CD4-positive, alpha-beta T cell treated with Interleukin-1 beta for 1 hour (primary cell): ENCODE measurements at places on chromosomes 1 and 21.

- DNase-seq = no peak
Observed at GRCh38 chr1:47559944-47560695, 122.3 kb downstream of the FOXD2 start.

GRCh38 chr1:114114185-114115094, 39.2 kb downstream of the SYT6 start:
- DNase-seq = no peak

DNA sequence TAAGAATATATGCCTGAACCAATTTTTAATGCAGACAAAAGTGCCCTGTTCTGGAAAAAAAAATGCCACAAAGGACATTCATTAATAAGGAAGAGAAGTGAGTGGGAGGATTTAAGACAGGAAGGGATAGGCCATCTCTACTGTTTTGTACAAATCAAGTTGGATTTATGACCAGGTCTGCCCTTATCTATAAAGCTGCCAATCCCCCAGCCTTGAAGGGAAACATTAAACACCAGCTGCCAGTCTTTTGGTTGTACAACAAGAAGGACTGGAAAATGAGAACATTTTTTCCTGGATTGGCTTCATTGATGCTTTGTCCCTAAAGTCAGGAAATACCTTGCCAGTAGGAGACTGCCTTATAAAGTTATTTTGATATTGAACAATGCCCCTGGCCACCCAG, 444.0 kb downstream of the NPHP4 start:
- DNase-seq = no peak

- DNase-seq = no peak
Observed at GRCh38 chr1:230979389-230979716, 459 bp downstream of the ARV1 start.

DNA sequence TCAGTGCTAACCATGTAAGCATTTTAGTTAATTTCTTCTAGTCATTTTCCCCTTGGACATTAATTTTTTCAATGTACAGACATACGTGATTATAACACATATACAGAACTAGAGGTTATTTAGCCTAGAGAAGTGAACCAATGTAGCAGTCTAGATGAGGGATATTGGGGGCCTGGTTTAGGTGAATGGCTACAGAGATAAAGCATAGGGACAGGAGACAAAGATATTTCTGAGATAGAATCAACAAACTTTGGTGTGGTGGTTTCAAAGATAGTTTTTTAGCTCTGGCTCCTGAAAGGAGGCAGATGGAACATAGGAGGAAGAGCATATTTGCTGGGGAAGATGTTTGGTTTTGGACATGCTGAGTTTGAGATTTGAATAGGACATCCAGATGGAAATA, 23.0 kb downstream of the RLF start:
- DNase-seq = no peak

GRCh38 chr1:186628910-186629309, 51.3 kb downstream of the PTGS2 start:
- DNase-seq = no peak

- no peak for DNase-seq
Observed at GRCh38 chr1:206685334-206685768, 646 bp downstream of the MAPKAPK2 start.

DNA sequence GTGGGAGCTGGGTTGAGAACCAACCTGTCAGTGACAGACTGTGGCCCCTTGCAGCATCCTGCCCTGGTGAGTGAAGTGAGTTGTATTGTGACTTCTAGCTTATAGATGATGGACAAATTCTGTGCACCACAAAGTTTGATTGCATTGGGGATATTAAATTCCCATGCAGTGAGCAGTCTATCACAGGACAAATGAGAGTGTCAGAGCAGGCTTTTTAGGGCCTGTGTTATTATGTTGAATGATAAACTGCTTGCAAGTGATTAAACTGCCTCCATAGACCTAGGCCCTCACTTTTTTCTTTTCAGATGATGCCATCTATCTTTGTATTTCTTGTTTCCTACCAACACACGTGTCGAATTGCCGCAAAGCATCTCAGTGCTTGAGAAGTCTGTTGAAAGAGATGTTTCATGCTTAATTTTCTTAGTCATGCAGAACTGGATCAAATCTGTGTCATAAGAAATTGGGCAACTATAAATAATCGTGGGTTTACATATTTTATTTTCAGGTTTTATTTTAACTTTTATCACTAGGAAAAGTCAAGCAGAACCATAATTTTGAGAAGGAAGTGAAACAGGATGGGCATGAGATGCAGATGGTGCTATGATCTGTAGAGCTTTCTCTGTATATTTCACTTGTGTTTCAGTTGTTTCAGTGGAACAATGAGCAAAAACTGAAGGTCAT, 199.2 kb downstream of the S1PR1 start:
- no peak for DNase-seq

GRCh38 chr1:74715236-74715502, 17.7 kb downstream of the CRYZ start:
- DNase-seq = no peak

DNA sequence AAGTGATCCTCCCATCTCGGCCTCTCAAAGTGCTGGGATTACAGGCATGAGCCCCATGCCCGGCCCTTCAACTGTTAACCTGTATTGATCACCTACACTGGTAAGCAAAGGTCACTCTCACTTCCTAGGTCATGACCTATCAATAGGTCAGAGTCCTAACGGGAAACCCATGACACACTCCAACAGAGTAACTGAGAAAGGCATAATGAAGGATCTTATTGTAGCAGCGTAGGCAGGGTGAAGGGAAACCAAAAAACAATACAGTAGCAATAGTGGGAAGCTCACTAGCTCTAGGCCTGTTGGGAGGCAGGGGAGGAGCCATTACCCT, 19.5 kb upstream of the IFNAR1 start:
- no peak for DNase-seq

DNA sequence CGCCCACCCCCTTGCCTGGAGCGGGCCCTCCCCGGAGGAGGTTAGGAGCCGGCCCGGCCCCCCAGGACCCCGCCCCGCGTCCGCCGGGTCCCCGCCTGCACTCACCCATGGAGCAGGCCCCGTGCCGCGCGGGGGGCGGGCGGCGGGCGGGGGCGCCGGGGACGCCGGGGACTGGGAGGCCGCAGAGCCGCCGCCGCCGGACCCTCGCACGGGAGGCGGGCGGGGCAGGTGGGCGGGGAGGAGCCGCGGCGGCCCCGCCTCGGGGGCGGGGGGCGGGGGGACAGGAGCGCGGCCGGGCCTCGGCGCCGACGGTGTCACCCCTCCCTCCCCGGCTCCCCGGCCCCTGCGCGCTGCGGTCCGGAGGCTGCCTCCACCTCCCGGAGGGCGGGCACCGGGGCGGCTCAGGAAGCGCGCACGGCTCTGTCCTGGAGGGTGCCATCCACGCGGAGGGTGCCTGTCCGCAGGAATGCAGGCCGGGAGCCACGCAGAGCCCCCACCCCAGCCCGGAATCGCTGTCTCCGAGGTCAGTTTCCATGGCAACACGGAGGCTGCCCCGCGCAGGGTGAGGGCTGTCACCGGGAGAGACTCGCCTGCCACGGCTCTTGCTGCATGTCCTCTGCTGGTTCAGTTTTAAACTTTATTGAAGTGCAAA, 5.9 kb upstream of the PLEKHG5 start:
- peak; percentile 54 for DNase-seq

- no peak for DNase-seq
Observed at GRCh38 chr1:7993593-7994479, 32.3 kb downstream of the ERRFI1 start.

DNA sequence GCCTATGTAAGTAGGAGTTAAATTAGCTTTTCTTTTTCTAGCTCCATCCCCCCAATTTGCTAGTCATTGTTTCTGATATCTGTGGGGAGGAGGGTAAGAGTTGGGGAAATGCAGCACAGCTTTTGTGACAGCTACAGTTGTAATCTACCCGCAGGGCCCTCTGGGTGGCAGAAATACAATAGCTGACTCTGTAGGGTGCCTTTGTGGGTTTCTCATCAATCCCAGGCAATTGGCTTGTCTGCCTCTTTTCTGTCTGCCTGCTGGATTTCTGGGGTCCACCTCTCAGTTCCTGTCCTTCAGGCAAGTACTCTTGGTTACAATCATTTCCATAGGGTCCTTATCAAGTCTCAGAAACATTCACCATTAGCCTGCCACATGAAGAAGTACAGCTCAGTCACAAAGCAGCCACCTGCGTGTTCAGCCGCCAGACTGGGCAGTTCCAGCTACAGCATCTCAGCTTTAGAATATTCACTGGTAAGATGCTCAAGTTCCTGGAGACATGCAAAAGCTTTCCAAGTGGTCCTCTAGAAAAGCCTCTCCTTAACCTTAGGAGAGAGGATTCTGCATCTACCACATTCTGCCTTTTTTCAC, 19.2 kb upstream of the SLC44A5 start:
- no peak for DNase-seq

DNA sequence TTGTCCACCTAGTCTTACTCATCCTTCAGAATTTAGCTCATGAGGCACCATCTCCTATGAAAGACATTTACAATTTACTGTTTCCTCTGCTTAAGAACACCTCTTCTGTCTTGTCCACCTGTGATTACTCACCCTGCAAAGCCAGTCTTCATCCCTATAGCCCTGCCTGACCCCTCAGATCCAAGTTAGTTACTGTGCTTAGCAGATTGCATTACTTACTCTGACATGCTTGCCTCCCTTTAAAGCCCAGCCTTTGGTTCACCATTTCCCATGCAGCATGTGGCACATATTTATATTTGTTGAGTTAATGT, 60.9 kb upstream of the VCAM1 start:
- no peak for DNase-seq

DNA sequence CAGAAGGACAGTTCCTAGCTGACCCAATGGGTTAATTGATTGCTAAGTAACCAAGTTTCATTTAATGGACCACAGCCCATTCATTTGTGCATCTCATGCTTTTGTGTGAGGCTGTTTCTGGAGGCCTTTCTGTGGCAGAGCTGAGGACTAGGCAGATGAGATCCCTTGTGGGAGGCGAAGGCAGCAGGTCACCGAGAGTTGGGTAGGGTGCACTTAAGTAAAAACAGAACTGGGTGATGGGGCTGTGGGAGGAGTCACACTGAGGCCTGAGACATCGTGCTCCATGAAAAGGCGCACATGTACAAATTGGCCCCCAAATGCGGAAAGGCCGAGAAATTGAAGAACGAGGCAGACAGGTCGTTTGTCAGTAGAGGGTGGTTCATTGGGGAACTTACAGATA, 60.9 kb downstream of the S100B start:
- no peak for DNase-seq

- DNase-seq = no peak
Observed at GRCh38 chr1:184157394-184157742, 105.8 kb downstream of the TSEN15 start.

DNA sequence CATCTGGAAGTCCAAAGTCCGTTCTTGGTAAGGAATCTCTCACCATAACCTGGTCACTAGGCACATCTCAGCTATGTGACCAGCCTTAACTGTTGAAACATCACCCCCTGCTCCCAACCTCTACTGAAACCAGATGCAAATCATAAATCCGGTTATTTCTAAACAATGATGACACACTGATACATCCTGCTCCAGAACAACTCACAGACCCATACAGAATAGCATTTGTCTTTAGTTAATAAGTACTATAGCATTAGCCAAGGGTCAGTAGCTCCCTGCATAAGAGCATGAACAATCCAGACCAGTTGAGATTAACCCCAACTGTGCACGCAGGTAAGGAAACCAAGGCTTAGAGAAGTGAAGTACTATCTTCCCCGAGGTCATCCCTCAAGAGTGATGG, 38.0 kb upstream of the KCTD3 start:
- no peak for DNase-seq

GRCh38 chr1:9687874-9688582, 36.5 kb downstream of the PIK3CD start:
- no peak for DNase-seq

GRCh38 chr1:13697738-13698137, 2.2 kb upstream of the PRDM2 start:
- DNase-seq = no peak

- no peak for DNase-seq
Observed at GRCh38 chr1:20281801-20282200, 8.9 kb upstream of the VWA5B1 start.

DNA sequence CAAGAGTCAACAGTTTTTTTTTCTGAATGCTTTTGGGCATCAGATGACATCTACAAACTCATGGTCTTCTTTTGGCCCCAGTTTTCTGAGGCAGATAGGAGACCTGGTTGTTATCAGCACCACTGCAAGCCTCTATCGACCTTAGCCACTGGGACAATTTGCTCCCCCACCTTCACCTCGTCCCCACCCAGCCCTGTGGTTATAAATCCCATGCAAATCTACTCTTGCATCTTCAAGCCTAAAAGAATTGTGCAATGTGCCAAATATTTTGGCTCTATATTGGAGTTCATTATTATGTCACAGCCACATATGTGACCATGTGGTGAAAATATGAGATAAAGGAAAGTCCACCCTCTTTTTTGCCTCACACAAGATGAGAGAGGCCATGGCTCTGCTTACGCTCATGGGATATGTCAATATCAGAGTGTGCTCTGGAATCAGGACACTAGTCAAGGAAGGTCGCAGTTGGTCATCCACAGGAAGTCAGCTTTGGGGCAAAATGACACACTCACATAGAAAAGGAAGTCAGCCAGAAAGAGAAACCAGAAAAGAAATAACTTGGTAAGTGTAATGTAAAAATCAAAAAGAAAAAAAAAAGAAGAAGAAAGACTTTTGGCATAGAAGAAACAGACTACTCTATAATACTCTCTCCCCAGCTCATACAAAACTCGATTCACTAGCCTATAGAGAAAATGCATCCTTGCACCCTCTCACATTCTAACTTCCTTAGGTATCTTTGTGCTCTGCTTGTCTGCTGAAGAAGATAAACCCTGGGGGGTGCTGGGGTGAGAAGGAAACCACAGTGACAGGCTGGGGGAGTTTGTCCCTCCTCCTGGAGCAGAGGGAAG, 21.2 kb downstream of the SLC30A10 start:
- no peak for DNase-seq

DNA sequence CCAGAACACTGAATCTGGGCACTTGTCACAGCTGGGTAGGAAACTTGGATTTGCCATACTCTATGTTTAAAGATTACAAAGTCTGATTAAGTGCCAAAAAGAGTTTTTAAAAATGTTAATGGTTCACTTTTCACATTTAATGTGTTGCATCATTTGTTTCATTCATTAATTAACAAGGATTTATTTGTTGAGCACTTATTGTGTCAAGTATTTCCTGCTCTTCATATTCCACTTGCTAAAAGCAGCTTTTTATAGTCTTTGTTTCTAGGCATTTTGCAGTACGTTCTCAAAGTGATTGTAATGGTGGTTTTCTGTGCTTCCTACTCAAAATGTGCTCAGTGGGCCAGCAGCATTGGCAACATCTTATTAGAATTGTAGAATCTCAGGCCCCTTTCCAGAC, 68.7 kb downstream of the EPB41 start:
- DNase-seq = no peak

- DNase-seq = no peak
Observed at GRCh38 chr1:205537386-205538018, 33.0 kb downstream of the CDK18 start.

- no peak for DNase-seq
Observed at GRCh38 chr1:109617291-109617801, 2.1 kb downstream of the GNAT2 start.

GRCh38 chr1:8875216-8875861, 3.1 kb downstream of the ENO1 start:
- DNase-seq = peak; percentile 44

GRCh38 chr1:41386196-41386663, 25.0 kb downstream of the FOXO6 start:
- DNase-seq = no peak
